ELR (cell line): ENCODE measurements at places on chromosomes 1 and 21.

- no peak for DNase-seq
Measured at GRCh38 chr21:41560661-41561158, 52.8 kb upstream of the TMPRSS2 start.

DNA sequence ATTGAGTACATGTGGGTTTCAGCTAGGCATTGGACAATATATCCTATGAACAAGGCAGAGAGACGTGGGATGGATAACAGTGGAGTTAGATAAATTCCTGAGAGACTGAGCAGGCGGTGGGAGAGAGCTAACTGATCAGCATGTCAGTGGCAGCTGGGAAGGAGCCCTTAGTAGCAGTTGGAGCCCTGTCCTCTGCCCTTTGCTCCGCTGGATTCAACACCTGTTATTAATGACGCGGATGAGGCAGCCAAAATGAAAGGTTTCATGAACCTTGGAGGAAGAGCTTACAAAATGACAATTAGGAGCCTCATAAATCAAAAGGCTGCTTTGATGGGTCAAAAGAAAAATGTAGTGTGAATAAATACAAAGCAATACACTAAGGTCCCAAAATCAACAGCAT lies 16.1 kb downstream of the UBIAD1 start:
- no peak for DNase-seq

DNA sequence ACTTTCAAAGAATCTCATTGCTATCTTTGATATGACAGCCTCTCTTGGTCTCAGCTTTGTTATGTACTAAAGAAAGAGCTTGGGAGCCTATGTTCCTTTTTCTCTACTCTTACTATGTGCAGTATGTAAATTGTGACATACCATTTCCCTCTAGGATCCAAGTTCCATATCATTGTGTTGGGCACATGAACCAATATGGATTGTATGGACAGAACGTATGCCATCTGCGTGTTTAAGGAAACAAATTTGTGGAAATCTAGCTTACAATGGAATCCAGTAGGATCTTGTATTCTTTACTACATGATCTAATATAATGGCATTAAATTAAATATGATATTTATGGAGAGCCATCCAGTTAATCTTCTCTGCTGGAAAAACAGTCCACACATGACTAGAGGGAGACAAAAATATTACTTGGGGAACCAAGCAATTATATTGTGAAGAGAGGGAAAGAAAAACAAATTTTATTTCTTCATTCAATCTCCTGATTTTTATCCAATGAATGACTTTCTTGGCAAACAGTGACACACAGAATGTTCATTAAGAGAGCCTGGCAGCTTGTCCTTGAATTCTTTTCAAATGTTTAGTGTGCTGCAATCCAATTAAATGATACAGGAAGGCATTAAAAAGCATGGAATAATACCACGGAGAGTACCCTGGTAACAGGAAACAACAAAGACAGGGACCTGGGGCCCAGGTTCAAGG lies 106.5 kb upstream of the DAB1 start:
- no peak for DNase-seq

DNA sequence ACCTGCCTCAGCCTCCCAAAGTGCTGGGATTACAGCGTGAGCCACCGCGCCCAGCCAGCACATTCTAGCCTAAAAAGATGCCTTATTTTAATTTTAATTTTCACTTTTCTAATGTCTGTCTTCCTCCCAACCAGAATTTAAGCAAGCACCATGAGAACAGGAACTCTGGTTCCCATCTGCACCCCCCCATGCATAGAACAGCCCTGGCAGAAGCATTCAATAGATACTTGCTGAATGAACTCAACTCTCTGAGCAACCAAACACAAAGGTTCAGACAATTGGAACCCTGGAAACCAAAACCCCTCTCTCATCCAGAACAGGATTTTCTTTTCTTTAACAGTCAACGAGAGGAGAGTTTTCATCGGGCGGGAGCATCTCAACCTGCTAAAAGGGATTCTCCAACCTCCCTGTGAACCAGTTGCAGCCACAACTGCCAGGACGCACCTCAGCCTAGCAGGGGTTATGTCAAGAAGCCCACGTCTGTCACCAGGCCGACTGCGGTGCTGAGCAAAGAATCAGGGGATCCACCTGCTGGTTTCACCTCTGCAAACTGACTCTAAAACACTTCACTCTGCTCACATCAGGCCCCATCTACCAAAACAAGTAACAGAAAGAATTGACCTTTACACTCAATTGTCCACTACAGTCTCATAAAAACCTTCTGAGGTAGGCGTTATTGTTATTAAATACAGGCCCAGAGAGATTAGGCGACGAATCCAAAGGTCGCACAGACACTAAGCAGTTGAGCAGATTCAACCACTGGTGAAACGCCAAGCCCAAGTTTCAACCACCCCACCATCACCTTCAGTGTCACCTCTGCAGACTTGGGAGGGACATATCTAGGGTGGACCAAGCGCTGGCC lies 1.7 kb downstream of the KIAA2013 start:
- DNase-seq = no peak

- peak; percentile 88 for DNase-seq
Measured at GRCh38 chr1:101314244-101314643, 77.4 kb downstream of the S1PR1 start.

DNA sequence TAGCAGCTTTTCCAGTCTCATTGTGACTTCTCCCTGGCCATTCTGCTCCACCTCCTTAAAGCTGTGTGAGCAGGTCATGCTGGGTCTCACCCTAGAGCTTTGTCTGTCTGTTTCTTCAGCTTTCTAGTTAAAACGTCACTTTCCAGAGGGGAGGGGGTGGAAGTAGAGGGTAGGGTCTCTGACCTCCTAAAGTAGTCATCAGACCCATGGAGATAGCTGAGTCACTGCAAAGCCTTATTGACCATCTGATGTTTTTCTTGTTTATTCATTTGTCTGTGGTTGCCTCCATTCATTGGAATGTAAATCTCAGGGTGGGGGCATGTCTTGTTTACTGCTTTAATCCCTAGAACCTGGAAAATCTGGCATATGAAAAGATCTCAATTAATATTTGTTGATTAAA lies 52.7 kb downstream of the ELF3 start:
- peak; percentile 47 for DNase-seq

- peak; percentile 50 for DNase-seq
Measured at GRCh38 chr1:11730429-11730891, 5.5 kb upstream of the AGTRAP start.

DNA sequence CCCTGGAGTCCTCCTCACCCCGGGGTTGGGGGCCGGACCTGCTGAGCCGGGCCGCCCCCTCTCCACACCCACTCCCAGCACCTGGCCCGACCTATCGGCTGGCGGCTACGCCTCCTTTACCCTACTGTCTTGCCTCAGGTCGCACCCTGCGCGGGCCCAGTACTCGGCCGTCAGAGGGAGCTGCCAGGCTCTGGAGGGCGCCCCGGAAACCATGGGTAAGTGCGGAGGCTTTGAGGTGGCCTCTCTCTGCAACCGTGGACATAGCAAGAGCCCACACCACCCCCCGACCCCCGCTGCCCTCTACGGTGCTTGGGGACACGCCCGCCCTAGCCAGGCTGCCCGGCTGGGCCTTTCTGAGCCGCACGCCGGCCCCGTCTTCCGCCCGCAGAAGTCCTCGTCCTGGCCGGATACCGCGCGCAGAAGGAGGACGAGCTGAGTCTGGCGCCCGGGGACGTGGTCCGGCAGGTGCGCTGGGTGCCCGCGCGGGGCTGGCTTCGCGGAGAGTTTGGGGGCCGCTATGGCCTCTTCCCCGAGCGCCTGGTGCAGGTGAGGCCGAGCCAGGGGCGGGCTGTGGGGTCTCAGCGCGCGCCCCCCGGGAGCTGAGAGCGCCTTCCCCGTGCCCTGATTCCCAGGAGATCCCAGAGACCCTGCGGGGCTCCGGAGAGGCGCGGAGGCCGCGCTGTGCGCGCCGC lies at the start of gene SH3D21:
Gene SH3D21, plus strand, starts transcription at position 159 of the 692 bp plus-strand sequence. Its CDS starts 53 bp downstream, at position 212.
- DNase-seq = peak; percentile 54

- peak; percentile 100 for DNase-seq
Measured at GRCh38 chr1:153608742-153609584, 4.0 kb downstream of the S100A16 start.

DNA sequence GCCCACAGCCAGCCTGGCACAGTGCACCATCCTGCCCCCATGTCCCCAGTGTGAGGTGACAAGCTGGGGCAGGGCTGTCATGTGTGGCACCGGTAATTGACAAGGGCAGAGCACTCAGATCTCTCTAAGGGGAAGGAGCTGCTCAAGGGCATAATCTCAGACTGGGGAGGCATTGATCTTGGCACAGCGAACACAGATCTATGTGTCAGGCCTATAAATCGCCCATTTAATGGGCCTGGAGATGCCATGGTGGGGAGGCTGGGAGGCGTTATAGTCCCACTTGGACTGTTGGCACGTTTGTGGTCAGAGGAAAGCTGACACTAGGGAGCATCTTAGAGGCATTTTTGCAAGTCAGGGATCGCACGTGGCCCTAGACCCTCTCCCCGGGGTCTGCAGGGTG lies 594.1 kb downstream of the PTPRU start:
- DNase-seq = no peak

GRCh38 chr1:201490708-201491131 lies 16.2 kb downstream of the CSRP1 start:
- DNase-seq = peak; percentile 72
